ENCODE measurements at places on chromosomes 6 and 20.

DNA sequence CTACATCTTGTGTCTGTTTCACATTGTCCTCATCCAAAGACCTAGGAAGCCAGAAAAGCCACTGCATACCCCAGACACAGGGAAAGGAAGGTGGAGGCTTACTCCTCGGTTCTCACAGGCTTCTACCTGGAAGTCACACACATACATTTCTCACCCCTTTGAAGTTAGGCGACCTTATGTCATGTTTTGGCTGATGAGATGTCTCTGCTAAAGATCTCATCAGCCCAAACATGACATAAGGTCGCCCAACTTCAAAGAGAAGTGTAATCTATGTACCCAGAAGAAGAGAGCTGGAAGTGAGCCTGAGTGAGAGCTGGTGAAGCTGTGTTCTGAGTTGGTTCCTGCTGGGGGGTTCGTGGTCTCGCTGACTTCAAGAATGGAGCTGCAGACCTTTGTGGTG is 47.5 kb upstream of the SLC22A23 start:
- DNase-seq: no peak

GRCh38 chr6:150783813-150784212 is 81.7 kb upstream of the MTHFD1L start:
- no peak for DNase-seq

GRCh38 chr20:45325371-45325770 is 17.3 kb upstream of the MATN4 start:
- no peak for DNase-seq

DNA sequence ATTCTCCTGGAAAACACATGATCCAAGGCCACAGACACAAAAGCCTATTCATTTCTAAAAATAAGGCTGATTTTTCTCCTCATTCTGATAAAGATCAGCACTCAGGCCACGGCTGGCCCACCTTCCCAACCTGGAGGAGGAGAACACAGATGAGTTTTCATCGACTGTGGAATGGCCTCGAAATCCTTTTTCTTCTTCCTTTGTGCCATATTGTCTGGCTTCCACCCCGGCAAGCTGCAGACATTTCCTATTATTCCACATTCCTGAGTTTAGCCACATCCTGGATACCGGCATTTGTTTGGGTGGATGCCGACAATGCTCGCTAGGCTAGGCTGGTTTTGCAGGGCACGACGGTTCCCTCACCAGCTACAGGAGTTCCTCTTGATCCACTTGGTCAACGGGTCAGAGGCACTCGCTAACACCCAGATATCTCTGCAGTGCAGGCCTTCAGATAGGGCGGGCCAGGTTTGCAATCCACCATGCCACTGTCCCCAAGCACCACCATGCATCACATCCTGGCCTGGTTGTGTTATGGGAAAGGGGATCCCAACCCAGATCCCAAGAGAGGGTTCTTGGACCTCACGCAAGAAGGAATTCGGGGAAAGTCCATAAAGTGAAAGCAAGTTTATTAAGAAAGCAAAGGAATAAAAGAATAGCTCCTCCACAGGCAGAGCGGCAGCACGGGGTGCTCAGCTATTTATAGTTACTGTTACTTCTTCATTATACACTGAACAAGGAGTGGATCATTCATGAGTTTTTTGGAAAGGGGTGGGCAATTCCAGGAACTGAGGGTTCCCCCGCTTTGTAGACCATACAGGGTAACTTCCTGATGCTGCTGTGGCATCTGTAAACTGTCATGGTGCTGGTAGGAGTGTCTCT is 4.2 kb upstream of the CTSZ start:
- DNase-seq: no peak

- no peak for DNase-seq
Observed at GRCh38 chr6:149359440-149359839, 40.6 kb upstream of the SUMO4 start.

GRCh38 chr6:104599821-104600638 is 259.7 kb downstream of the HACE1 start:
- no peak for DNase-seq

- DNase-seq: no peak
Observed at GRCh38 chr6:29509239-29509638, 21.5 kb upstream of the MAS1L start.

DNA sequence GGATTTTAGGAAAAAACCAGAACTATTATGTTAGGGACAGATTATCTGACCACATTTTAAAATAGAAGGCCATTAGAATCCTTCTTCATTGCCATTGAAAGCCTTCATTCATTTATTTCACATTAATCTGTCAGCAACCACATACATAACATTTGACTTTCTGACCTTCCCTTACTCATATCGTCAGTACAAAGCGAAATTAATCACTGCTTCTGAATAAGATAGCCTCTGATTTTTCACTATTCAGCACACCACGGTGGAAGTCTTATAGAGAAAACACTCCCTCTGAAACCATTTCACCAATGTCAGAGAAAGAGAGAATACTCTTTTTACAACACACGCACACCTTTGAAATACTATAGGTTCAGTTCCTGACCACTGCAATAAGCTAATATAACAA is 442.5 kb upstream of the ID4 start:
- no peak for DNase-seq

DNA sequence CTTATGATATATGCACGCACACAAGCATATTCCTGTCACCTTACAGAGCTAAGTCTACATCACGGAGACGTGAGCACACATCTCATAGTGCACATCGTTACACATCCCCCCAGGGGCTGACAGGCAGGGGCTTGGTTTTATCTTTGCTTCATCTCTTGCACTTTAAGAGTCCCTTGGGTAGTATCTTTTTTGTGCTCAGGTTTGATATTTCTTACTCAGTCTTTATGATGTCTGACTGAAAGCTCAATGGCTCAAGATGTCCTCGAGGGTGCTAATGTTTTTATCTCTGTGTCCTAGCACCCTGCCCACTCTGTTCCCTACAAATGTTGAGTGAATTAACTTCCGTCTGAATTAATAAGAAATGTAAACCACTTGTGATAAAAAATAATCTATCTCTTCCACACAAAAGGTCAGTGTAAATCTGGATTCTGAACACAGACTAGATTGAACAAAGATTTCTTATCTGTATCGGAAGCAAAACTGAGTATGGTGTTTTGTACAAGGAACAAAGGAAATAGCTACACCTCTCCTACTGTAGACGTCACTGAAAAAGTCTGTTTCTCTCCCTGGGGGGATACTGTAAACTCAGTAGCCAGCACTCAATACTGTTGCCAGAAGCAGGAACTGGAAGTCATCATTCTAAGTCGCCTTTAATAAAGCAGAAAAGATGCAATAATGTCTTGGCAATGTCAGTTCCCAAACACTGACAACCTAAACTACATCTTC is 195.1 kb downstream of the PRKN start:
- no peak for DNase-seq

DNA sequence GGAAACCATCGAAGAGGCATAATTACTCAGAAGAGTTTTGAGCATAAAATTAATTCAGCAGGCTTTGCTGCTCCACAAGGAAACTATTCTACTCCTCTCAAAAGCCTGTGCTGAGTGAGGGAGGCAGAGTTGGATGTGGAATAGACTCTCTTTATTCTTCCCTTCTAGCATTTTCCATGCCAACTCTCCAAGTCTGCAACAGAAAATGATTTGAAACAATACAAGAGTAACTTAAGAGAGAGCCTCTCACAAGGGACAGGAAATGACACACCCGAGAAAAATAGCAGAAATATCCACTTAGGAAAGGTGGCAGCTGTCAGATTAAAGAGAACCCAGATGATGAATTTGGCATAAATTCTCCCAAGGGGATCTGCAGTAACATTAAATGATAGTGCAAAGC is 26.3 kb upstream of the LAMP5 start:
- no peak for DNase-seq

DNA sequence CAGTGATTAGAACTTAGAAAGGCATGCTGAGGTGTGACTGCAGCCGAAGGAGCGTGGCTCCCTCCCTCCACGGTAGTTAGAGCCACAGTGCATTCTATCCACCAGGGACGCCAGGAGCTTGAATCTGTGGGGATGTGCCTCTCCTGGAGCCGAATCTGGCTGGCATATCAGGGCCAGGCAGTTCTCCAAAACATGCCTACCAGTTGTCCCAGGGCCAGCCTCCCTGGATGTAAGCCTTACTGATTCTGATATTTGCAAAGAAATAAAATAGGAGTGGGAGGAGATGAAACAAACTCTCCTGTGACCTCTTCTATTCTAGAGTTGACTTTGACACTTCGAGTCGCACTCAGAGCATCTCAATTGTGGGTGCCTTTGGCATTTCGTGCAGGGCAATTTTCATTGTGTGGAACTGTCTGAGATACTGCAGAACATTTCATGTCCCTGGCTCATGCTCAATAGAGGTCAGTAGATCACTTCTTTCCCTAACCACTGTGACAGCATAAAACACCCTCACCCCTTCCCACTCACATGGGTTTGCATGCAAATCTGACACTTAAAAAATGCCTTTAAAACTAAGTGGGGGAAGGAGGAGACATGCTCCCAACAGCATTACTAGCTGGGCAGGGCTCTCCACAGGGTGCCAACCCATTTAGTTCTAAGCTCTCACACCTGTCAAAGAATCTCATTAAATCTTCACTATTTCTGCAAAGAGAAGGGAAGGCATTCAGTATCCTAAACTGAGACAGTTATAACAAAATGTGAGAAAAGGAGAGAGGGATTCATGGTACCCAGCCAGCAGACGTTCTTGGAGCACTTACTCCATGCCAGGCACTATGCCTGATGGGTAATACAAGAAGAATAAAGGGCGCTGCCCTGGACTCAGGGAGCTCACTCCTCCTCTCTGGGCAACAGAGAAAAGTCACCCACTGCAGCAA is 378.9 kb downstream of the PREX1 start:
- no peak for DNase-seq

GRCh38 chr6:157235600-157236039 is 87.7 kb downstream of the TMEM242 start:
- no peak for DNase-seq

GRCh38 chr6:7805850-7806214 is 79.9 kb downstream of the BMP6 start:
- no peak for DNase-seq

- no peak for DNase-seq
Observed at GRCh38 chr6:88380083-88380482, 213.9 kb upstream of the CNR1 start.

- DNase-seq: no peak
Observed at GRCh38 chr6:7239590-7239948, 73.4 kb downstream of the SSR1 start.

GRCh38 chr6:142374965-142375733 is 73.3 kb downstream of the ADGRG6 start:
- DNase-seq: no peak

- no peak for DNase-seq
Observed at GRCh38 chr6:25487012-25487411, 165.0 kb upstream of the SCGN start.

DNA sequence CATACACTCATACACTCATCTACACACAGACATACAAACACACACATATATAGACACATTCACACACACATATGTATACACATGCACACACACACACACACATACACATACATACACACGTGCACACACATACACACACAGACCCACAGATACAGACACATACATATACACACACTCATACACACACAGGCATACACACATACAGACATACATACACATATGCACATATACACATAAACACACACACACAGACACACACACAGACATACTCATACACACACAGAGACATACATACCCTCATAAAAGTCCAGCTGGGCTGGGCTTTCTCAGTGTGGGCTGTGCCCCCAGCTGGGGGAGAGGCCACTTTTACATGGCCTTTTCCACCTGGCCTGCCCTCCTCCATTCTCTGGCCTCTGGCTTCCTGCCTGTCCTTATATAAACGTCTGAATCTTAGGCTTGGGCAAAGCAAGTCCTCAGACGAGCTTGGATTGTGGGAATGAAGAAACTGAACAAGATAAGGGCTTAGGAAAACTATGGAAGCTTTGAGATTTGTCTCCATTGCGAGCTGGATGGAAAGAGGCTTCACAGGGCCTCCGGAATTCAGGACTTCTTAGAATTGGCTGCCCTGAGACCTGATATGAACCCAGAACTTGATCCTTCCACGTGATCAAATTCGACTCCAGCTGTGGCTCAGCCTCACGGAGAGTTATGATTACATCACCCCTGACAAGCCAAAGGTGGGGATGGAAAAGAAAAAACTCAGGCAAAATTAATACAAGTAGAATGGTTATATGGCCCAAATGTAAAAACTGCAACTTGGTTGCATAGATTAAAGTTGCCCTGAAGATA is 22.5 kb upstream of the CST3 start:
- DNase-seq: no peak

GRCh38 chr20:49635166-49635565 is 67.2 kb upstream of the PTGIS start:
- DNase-seq: no peak

- DNase-seq: no peak
Observed at GRCh38 chr6:12991435-12991834, 274.9 kb downstream of the PHACTR1 start.

DNA sequence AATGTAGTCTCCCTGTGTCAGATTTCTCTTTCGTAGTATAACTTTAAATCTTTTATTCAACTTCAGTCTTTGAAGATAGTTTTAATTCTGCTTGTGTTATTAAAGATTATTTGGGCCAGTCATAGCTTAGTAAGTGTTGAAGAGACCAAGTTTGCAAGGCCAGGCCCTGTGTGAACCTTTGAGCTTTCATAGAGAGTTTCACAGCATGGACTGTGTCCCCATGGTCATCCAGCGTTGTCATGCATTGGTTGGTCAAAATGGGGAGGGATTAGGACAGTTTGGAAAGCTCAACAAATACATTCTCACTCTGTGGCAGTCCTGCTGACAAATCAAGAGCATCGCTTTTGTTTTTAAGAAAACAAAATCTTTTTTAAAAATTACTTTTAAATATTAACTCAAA is 74.6 kb upstream of the FAM83B start:
- no peak for DNase-seq

DNA sequence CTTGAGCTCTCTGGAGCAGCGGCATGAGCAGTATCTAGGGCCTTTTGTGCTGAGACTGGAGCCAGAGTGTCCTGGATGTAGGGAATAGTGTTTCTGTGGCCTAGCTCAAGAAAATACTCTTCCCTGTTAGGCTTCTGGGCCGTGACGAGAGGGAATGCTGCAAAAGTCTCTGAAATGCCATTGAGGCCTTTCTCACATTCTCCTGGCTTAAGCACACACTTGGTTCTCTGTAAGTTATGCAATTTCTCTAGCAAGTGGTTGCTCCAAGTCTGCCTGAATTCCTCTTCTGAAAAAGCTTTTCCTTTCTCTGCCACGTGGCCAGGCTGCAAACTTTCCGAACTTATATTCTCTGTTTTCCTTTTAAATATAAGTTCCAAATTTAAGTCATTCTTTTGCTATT is 744.4 kb downstream of the GRIK2 start:
- DNase-seq: no peak

- no peak for DNase-seq
Observed at GRCh38 chr6:121917263-121917829, 481.9 kb downstream of the GJA1 start.

- no peak for DNase-seq
Observed at GRCh38 chr6:33822575-33823395, 19.0 kb upstream of the MLN start.

DNA sequence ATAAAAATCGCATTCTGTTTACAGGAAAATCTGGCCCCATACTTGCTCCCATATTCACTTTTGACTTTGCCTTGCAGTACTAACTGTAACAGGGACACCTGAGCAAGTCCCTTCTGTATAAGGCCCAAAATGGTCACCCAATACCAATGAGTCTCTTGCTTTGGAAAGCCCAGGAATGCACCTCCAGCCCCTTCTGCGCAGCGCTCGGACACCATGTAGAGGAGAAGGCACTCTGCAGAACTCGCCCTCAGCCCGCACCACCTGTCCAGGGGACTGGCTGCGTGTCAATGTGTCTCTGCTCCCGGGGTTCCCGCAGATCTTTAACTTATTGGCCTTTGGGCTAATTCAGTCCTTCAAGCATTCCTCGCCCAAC is 746 bp upstream of the PRND start:
- no peak for DNase-seq

GRCh38 chr6:126040394-126040793 is 54.1 kb downstream of the TRMT11 start:
- no peak for DNase-seq

All from D721Med (cell line).